ENCODE measurements at places on chromosomes 6 and 20. TPM values are rescaled to one million over a fixed set of nuclear protein-coding genes. Genes with fewer than 3 reads are reported as not detected.

The MCCD1 gene
- 0.69 TPM for total RNA-seq

The SMLR1 gene
- total RNA-seq, result 0.99 TPM

The MLN gene
- not detected for total RNA-seq

The NKAIN4 gene
- total RNA-seq, result not detected

The KCNK15 gene
- total RNA-seq, result 0.50 TPM

The KCNG1 gene
- total RNA-seq, result 10.3 TPM

The SNAP91 gene
- 52.8 TPM for total RNA-seq

The PSORS1C2 gene
- total RNA-seq, result not detected

The SYTL3 gene
- 15.5 TPM for total RNA-seq

The FKBP1C gene
- total RNA-seq, result 0.25 TPM

The HSPA12B gene
- total RNA-seq, result 0.64 TPM

The CLDN20 gene
- 2.1 TPM for total RNA-seq

The RUNX2 gene
- 0.60 TPM for total RNA-seq

The DLL1 gene
- total RNA-seq, result 2.9 TPM

The SLC17A1 gene
- not detected for total RNA-seq

The MC3R gene
- not detected for total RNA-seq

The C20orf144 gene
- total RNA-seq, result 0.92 TPM

The SLC17A4 gene
- not detected for total RNA-seq

The CLPSL2 gene
- not detected for total RNA-seq

The GID8 gene
- total RNA-seq, result 30.3 TPM

The SMIM26 gene
- total RNA-seq, result 129 TPM

The C6orf58 gene
- total RNA-seq, result not detected

Measured in motor neuron (in vitro differentiated cells).